ENCODE measurements at places on chromosomes 7 and 10. TPM values are rescaled to one million over a fixed set of nuclear protein-coding genes. Genes with fewer than 3 reads are reported as not detected.

GRCh38 chr7:33050535-33051318 is 11.8 kb downstream of the NT5C3A start:
- H3K36me3 ChIP-seq: peaks cover 6% of the 10 kb centered on the region
- peak; percentile 30 for DNase-seq
- H3K27me3 ChIP-seq: no peaks in the 10 kb centered on the region
- no peak overlapping the region for H3K4me3 ChIP-seq
- H3K4me1 ChIP-seq: peaks cover 49% of the 10 kb centered on the region
- no peak overlapping the region for H3K27ac ChIP-seq

- H3K36me3 ChIP-seq: no peaks in the 10 kb centered on the region
- no peaks in the 10 kb centered on the region for H3K4me1 ChIP-seq
- no peak overlapping the region for H3K4me3 ChIP-seq
Measured at GRCh38 chr10:78802866-78803265, 265.9 kb upstream of the ZMIZ1 start.

The TRIM50 gene
- total RNA-seq: not detected

GRCh38 chr10:19731560-19731959 is 84.7 kb upstream of the PLXDC2 start:
- no peaks in the 10 kb centered on the region for H3K4me1 ChIP-seq
- no peak for DNase-seq

DNA sequence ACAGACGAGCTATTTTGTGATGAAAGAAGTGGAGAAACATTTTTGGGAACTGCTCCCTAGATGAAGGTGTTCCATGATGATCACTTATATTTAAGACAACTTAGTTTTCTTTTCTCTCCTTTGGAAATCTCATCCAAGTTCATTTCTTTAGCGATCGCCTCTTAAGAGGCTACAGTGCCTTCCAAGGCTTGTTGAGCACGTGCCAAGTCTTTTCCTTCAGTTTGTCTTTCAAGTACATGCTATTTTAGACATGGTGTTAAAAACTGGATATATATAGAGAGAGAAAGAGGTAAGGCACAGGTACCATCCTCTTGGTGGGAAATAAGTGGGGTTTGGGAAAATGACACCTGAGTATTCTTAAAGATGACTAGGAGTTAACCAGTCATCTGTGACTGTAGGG is 2.7 kb downstream of the ADK start:
- no peak overlapping the region for H3K27ac ChIP-seq
- peaks cover 25% of the 10 kb centered on the region for H3K4me1 ChIP-seq
- no peak for DNase-seq
- H3K4me3 ChIP-seq: no peak overlapping the region

- H3K4me3 ChIP-seq: no peak overlapping the region
- H3K36me3 ChIP-seq: peaks cover 63% of the 10 kb centered on the region
- no peaks in the 10 kb centered on the region for H3K27me3 ChIP-seq
- peaks cover 24% of the 10 kb centered on the region for H3K4me1 ChIP-seq
Measured at GRCh38 chr7:107911981-107912380, 21.0 kb downstream of the DLD start.

The LRRD1 gene
- total RNA-seq: not detected

DNA sequence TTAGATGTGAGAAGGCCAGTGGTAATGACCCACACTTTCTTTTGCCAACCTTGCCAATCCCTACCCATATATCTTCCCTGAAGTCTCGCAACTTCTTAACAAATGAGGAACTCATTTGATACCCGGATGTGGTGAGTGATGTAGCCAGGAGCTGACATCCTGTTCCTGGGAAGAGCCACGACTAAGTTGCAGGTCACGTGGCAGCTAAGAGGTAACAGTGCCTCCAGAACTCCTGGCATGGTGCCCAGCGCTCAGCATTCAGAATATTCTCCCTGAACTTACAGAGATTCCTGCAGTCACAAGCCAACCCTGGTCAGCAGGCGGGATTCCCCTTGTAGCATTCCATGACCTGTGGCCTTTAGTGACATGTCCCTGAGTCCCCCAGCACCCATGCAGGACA is 282.5 kb downstream of the GALNT17 start:
- H3K27me3 ChIP-seq: no peaks in the 10 kb centered on the region
- no peaks in the 10 kb centered on the region for H3K4me1 ChIP-seq
- DNase-seq: no peak
- no peak overlapping the region for H3K27ac ChIP-seq
- H3K36me3 ChIP-seq: no peaks in the 10 kb centered on the region
- H3K4me3 ChIP-seq: no peak overlapping the region

The UFSP1 gene
- total RNA-seq: 1.5 TPM

The SUMF2 gene
- total RNA-seq: 117 TPM

DNA sequence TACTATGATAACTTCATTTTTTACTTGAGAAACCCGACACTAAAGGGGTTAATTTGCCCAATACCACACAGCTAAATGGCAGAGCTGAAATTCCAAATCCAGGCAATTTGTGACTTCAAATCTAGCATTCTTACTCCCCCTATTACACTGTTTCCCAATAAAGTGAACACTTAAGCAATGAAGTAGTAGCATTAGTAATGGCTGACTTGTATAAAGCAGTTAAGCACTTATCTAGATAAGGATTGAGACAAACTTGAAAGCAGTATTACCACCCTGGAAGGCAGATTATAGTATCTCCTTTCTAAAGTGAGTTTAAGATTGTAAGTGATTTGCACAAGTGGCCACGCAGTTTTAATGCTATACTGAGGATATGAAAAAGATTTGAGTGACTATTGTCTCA is 39.3 kb downstream of the WASL start:
- H3K4me3 ChIP-seq: no peak overlapping the region
- no peak overlapping the region for H3K27ac ChIP-seq
- no peak for DNase-seq
- H3K27me3 ChIP-seq: no peaks in the 10 kb centered on the region
- peaks cover 37% of the 10 kb centered on the region for H3K4me1 ChIP-seq

DNA sequence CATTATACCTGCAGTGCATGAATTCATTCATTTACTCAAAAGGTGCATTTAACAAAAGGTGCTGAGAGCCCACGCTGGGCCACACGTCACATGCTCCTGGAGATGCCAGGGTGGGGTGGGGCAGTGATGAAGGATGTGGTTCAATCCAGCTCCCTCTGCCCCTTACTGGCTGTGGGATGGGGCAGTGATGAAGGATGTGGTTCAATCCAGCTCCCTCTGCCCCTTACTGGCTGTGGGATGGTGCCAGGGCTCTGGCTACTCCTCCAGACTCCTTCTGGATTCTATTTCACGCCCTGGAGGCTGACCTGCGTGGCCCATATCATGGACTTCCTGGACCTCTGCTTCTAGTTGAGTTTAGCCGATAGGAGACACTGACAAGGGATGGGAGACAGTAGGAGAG is 44.0 kb upstream of the CTBP2 start:
- DNase-seq: no peak
- H3K4me3 ChIP-seq: no peak overlapping the region
- no peak overlapping the region for H3K27ac ChIP-seq
- peaks cover 10% of the 10 kb centered on the region for H3K27me3 ChIP-seq

DNA sequence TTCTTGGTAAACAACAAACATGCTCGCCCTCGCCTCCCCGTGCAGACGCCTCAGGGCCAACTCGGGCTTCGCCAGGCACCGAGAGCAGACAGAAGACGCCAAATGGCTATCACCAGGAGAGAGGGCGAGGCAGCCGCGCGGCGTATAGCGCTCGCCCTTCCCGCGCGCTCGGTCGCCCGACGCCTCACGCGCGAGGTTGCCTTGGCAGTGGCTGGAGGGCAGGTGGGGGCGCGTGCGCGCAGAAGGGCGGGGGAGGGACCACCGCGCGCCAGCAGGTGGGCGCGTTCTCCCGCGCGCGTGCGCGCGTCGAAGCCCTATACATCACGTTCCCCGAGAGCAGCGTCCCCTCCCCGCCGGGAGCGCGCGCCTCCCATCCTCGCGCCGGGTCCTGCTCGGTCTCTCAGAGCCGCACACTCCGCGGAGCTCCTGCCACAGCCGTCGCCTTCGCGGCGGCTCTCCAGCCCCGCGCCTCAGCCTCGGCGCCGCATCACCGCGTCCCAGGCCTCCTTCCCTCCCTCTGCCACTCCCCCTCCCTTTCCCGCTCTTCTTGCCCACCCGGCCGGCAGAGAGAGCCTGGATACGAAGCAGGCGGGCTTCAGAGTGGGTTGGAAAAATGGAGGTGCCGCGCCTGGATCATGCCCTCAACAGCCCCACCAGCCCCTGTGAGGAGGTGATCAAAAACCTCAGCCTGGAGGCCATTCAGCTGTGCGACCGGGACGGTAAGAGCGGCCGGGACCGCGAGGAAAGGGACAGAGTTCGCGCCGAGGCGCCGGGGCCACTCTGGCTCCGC is at the start of gene PHYHIPL:
PHYHIPL (plus strand) TSS at position 403 of the 790 bp plus-strand sequence; CDS start at position 614, 211 bp downstream.
- H3K4me3 ChIP-seq: no peak within 1 kb of the TSS
- H3K36me3 ChIP-seq: no peaks in the 10 kb centered on the region
- H3K27me3 ChIP-seq: peaks cover 15% of the 10 kb centered on the region

GRCh38 chr7:31171984-31172383 is 119.9 kb downstream of the ADCYAP1R1 start:
- no peak overlapping the region for H3K27ac ChIP-seq
- H3K36me3 ChIP-seq: no peaks in the 10 kb centered on the region
- H3K27me3 ChIP-seq: peaks cover 5% of the 10 kb centered on the region
- H3K4me1 ChIP-seq: no peaks in the 10 kb centered on the region
- DNase-seq: no peak

DNA sequence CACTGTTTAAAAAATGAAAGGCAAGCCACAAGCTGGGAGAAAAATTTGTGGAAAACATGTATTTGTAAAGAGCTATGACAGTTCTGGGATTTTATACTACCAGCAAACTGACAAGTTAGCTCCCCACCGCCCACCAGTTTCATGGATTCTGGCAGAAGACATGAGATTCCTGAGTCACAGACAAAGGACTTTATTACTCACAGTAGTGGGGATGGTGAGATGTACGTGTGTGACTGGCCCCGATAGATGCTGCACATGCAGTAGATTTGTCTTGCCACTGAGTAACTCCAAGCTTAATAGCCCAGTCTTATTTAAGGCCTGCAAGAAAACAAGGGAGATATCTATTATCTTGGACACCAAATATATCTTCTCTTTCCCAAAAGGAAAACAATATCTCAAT is 281.7 kb downstream of the AHR start:
- H3K4me3 ChIP-seq: no peak overlapping the region
- no peaks in the 10 kb centered on the region for H3K27me3 ChIP-seq
- H3K27ac ChIP-seq: no peak overlapping the region
- peak; percentile 13 for DNase-seq
- no peaks in the 10 kb centered on the region for H3K36me3 ChIP-seq
- H3K4me1 ChIP-seq: no peaks in the 10 kb centered on the region

- H3K27me3 ChIP-seq: peaks cover 51% of the 10 kb centered on the region
Measured at GRCh38 chr7:101121991-101122932, 4.6 kb upstream of the SERPINE1 start.

DNA sequence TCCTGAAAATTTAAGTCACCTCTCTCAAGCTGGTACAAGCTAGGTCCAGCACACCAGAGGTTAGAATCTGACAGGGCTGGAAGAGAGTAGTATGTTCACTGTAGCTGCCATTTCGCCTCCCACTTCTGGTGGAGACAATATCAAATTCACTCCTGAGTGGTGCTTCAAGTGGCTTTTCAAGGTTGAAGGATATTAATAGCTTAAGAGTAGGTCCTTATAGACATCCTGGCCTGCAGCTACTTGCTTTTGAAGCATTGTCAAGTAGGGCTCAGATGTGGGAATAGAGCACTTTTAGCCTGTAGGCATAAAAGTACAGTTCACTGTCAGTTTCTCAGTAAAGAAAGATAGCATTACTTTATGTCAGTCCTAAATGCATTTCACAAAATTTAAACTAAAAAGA is 270.5 kb upstream of the PLPP4 start:
- no peaks in the 10 kb centered on the region for H3K36me3 ChIP-seq
- H3K27ac ChIP-seq: no peak overlapping the region
- H3K27me3 ChIP-seq: peaks cover 4% of the 10 kb centered on the region
- H3K4me1 ChIP-seq: no peaks in the 10 kb centered on the region
- no peak for DNase-seq
